ENCODE measurements at places on chromosomes 1 and 21. TPM values are rescaled to one million over a fixed set of nuclear protein-coding genes. Genes with fewer than 3 reads are reported as not detected.
A peak's percentile ranks its signal among the peaks of the same experiment; 100 is the strongest.

TMEM200B gene
- total RNA-seq, result 1.1 TPM

PTCH2 gene
- 0.42 TPM for total RNA-seq

NT5C1A gene
- total RNA-seq, result 20.0 TPM

DNA sequence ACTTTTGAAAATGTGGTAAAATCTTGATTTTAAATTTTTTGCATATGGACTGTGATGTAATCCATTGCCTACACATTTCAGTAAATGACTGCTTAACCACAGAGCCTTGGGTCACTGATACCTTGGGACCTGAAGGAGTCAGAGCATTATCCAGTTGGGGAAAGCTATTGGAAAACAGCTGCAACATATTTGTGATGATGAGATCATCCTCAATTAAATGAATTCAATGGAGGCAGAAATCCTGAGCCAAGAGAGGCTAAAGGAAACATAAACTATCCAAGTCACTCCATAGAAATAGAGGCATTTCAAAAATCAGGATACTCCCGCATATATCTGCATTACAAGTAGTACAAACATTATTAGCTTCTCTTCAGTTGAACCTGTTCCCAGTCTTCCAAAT lies 99.8 kb upstream of the PRMT6 start:
- DNase-seq, result no peak

DNA sequence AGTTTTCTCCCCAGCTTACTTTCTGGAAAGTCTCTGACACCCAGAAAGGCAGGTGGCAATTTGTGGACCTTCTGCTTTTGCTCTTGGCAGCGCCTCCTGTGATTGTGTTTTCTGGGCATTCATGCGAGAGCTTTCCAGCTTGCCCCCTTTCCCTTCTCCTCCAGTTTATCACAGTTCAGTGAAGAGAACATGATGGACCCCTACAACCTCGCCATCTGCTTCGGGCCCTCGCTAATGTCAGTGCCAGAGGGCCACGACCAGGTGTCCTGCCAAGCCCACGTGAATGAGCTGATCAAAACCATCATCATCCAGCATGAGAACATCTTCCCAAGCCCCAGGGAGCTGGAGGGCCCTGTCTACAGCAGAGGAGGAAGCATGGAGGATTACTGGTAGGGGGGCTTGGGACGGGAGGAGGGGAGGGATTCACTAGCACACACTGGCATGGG lies 24.3 kb upstream of the IKBKE start:
- no peak for DNase-seq

GRCh38 chr1:18581420-18581880 lies 49.2 kb upstream of the PAX7 start:
- DNase-seq, result no peak

DNA sequence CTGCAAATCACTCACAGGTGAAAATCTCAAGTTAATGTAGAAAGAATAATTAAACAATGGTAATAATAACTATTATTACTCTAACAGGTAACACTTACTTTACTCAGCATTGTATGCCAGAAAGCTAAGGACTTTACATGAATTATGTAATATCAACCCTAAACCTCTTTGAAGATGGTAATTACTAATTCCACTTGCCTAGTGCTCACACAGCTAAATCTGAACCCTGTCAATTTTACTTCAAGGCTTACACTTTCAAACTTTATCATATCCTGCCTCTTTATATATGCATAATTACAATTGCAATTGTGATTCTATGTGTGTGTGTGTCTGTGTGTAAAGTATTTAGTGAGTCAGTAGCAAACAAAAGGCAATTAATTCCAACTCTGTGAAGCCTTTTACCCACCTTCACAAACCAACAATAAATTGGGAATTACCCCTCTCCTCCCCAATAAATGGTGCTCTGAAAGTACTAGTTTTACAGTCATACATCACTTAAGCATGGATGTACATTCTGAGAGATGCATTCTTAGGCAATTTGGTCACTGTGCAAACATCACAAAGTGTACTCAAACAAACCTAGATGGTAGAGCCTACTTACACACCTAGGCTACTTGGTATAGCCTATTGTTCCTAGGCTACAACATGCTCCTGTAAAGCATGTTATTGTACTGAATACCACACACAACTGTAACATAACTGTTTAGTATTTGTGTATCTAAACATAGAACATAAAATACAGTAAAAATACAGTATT lies 5.9 kb downstream of the ZNF644 start:
- no peak for DNase-seq

DNA sequence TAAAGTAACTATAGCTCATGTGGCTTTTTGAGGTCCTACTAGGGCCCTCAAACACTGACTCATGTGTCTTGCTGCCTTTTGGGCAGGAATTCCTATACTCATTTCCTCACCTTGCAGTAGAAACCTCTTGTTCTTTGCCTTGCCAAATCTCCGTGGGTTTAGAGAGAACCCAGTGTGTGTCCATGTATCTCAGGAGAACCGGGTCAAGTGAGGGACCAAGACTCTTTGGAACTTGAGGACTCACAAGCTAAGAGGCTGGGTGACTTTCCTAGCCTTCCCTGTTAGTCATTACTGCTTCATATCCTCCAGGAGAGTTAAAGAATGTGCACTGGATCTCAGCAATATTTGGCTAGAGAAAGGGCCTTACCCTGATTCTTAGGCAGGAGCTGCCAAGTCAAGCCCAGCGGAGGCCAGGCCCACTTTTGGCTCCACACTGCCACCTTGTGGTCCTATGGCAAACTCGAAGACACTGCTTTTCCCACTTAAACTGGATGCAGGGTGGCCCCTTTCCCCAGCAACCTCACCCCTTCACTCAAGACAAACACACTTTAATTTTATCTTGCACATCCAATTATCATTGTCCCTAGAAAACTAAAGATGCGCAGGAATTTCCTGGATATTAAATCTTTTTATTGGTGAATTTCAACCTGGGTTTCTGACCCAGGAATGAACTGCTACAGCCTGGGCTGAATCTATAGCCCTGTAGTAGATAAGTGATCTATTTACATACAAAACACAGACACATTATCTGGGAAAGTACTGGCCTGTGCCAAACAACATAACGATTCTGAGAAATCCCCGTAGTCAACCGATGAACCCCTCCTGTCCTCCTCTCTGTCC lies 10.6 kb downstream of the AVPR1B start:
- peak; percentile 82 for DNase-seq

- no peak for DNase-seq
These were observed 21.8 kb downstream of the PPFIA4 start for GRCh38 chr1:203048086-203048485.

DNA sequence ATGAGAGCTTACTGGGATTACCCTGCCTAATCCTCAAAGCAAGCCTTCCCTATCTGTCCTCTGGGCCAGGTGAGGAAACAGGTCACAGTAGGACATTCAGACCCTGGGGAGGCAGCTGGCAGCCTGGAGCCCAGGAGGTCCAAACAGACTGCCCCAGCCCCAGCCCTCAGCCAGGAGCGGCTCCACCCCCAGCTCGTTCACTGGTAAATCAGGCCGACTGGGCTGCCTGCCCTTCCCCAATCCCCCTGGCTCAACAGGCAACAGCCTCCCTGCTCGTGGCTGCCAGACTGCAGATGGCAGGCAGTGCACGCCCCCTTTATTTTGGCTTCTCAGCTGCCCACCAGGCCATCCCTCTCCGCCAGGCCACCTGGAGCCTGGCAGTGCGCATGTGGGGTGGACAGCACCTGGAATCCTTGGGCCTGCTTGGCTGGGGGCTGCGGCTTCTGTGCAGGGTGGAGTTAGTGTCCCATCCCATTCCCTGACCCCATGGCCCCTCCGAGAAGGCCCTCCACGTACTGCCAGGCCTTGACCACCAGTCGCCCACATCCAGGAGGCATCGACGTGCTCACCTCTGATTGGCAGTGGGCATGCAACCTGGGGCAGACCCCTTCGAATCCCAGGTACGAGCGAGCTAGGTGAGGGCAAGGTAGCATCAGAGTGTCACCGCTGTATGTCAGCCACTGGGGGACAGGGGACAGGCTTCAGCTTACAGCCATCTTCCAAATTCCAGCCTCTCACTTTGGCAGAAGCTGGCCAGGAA lies 11.2 kb upstream of the ZNF670 start:
- DNase-seq, result no peak

DNA sequence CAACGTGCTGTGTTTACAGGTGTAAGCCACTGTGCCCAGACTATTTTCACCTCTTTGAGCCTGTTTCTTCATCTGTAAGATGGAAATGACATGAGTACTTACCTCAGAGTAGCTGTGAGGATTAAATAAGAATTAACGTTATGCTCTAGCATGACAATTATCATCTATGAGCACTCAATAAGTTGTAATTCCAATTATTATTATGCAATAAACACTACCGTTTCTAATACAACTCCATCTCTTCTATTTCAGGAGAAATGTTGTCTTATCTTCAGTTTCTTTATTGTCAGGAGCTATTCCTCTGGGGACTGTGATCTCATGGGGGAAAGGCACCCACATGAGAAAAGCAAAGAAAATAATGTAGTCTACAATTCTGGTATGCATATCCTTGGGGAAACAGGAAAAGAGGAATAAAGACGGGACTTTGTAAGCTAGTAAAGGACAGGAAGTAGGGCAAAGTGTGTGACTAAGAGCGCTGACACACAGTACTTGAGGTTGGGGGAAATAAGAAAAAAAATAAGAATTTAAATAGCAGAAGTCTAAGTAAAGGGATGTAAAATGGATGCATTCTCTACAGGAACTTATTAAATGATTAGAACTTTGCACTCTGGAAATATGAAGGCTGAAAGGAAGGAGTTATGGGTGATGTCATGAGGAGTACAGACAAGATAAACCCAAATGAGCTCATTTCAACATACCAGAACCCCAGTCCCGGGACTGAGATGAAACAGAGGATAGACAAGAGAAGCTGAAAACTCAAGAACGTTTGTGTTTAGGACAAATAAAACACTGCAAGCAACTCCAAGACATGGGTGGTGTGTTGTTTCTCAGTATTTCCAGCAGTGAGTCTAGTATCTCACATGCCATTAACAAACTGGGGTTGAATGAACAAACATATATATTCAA lies 9.8 kb downstream of the PHC2 start:
- DNase-seq, result no peak

DNA sequence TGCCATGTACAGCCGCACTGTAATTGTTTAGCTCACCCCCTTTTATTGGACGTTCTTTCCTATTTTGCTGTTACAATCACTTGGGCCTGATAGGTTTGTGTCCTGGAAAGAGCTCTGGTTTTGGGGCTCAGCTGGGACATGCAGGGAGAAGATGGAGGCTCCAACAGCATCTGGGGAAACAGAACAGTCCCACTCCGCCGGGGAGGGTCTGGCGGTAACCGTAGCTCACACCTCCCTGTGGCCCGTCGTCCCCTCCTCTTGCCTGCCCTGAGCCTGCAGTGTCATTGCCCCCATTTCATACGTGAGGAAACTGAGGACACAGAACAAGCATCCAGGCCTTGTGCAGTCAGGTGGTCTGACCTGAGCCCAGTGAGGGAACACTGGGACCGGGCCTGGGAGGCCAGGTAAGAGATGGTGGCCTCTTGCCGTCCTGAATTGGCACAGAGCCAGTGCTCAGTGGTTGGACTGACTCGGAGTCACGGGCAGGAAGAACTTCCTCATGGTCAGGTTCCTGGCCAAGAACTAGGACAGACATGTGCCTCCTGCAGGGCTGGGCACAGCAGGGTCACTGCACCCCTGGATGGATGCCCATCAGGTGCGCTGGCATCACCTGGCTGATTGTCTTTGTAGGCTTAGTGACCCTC lies 41.8 kb downstream of the S100B start:
- no peak for DNase-seq

DNA sequence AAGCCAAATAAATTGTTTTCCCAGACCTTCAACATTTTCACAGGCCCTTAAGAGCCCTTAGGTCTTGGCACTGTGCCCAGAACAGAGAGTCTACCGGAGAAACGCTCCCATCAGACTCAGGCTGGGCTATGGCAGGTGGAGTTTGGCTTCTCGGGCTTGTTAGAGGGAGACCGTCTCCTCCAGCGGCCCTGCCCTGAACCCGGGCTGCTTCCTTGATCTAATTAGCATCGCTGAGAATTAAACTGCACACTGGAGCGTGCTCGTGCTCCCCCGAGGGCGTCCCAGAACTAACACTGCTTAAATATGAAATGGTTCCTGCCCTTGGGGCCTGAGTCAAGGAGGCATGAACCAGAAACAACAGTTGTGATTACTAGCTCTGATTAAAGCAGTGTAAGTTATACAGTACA lies 634.4 kb downstream of the MATN1 start:
- no peak for DNase-seq

DNA sequence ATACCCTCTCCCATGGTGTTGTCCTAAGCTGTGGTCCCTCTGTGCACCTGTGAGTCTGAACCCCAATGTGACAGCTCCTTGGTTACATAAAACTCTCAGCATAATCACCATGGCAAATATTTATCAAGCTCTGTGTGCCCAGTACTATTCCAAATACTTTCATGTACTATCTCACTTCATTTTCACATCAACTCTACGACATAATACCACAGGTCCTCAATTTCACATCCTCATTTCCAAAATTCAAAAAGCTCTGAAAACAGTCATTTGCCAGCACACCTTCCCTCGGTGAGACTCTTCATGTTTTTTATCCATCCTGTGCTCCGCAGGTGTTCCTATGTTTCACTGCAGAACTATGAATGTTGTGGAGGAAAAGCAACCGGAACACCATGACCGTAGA lies 12.4 kb upstream of the CREG1 start:
- DNase-seq, result no peak

- DNase-seq, result no peak
These were observed 108.0 kb upstream of the ADAR start for GRCh38 chr1:154716011-154716410.

DNA sequence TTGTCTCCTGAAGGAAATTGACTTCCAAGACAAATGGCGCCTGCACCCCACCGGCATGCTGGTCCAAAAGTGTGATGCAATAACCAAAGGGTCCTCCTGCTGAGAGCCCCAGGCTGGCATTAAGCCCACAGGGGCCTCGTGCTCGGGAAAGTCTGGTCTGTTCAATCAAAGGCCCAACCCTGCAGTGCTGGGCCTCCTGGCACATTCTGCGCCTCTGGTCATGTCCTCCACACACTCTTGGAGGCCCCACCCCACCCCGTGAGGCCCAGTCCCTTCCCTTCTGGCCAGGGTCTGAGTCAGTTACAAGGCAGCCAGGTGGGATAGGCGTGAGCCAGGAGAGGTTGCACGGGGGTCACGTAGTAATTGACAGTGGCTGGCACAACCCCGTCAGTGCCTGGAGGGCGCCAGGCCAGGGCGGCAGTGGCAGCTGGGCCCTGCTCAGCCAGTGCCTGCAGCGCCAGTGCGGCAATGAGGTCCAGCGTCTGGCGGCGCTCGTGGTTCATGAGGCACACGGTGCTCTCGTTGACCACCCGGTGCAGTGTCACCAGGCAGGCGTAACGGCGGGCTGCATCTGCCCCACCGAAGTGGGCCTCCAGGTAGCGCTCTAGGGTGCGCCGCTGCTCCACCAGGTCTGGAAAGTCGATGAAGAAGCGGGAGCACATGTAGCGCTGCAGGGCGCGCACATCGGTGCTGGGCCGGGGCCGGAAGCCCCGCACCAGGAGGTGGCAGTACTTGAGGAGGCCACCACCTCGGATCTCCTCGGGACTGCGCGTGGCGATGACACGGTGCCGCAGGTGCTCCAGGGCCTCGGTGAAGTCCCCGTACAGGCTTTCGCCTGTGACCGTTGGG lies 6.8 kb downstream of the TENT5B start:
- no peak for DNase-seq

DNA sequence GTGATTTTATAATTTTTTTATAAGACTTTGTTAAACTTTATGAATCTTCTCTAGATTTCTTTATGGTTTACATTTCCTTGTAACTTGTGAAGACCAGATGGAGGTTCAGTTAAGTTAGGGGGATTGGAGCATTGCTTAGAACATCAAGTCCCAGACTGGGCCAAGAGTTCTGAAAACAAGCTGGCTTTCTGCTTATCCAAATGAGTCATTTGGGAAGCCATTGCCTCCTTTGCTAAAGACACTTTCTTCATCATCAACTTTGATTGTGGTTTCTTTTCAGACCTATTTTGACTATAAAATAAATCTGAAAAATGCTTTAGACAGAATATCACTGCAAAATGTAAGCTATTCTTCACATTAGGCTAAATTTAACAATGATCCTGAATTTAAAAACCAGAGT lies 446.8 kb downstream of the USP25 start:
- DNase-seq, result no peak

Data from heart right ventricle (tissue), 16 donors.